ENCODE measurements at places on chromosomes 5 and 9. TPM values are rescaled to one million over a fixed set of nuclear protein-coding genes. Genes with fewer than 3 reads are reported as not detected.

DNA sequence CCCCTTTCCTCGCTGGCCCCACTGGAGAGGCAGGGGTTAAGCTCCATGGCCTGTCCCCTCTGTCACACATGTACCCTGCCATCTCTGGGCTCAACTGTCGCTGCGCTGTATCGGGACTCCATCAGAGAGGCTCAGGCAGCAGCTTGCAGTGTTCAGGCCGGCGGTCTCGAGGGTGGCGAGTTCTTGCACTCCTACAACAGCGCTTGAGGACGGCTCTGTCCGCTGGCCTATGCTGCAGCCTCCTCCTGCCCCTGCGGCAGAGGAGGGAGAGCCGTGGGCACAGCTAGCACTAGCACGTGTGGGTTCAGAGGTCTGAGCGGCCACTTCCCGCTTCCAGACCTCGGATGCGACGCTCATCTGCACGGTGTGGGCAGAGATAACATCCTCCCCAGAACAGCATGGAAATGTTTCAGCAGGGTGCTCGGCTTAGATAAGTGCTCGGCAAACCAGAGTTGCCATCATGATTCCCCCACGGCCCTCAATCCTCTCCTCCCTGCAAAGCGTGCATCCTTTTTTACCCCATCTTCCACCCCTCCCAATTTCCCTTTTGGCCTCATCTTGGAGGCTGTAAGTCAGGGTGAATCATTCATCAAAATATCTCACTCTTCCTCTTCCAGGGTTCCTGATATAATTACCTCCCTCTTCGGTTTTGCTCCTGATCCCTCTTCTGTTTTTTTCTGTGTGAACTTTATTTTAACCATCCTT, 41.9 kb upstream of the FUBP3 start:
- DNase-seq, result no peak

DNA sequence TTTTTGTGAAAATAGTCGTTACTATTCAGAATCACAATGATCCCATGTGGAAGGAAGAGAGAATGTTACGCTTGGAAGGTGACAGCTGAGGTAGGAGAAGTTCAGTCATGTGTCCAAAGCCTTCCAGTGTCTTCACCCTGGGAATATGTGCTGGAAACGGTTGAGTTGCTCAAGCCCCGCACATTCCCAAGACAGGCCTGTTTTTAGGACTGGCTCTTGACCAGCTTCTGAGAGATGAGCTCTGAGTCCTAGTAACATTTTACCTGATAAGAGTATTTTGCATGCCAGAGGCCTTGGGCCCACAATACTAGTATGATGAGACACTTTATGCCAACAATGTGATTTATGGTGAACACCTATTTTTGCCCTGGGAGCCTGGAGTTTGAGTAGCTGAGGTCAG, 101.7 kb downstream of the LMNB1 start:
- DNase-seq, result no peak

GRCh38 chr5:54357408-54358058, 47.2 kb upstream of the ARL15 start:
- DNase-seq, result no peak

GRCh38 chr9:30197453-30197852, 2187.0 kb upstream of the ACO1 start:
- DNase-seq, result no peak

- no peak for DNase-seq
Measured at GRCh38 chr5:175092691-175093090, 351.3 kb downstream of the DRD1 start.

The SLC46A2 gene
- total RNA-seq, result not detected

The ORM2 gene
- not detected for total RNA-seq

GRCh38 chr9:125089331-125089730, 54.0 kb downstream of the SCAI start:
- DNase-seq, result no peak

GRCh38 chr5:160926428-160926827, 74.4 kb upstream of the ATP10B start:
- DNase-seq, result no peak

DNA sequence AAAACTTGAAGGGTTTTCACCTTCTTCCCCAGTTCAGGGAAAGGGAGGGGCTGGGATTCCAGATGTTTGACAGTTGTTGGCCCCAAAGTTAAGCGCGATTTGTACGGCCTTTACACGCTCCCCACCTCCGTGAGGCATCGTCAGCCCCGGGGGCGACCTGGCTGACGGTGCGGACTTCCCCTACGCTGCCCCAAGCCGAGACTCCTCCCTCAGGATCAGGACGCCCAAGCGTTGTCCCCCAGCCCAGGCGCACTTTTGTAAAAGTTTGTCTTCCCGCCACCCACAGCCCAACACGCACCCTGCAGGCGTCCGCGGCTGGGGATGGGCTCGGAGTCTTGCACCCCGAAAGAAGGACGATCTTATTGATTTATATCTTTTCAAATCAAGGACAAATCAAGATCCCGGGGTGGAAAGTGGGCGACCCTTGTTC, 713 bp downstream of the MOB3B start:
- peak; percentile 63 for DNase-seq

DNA sequence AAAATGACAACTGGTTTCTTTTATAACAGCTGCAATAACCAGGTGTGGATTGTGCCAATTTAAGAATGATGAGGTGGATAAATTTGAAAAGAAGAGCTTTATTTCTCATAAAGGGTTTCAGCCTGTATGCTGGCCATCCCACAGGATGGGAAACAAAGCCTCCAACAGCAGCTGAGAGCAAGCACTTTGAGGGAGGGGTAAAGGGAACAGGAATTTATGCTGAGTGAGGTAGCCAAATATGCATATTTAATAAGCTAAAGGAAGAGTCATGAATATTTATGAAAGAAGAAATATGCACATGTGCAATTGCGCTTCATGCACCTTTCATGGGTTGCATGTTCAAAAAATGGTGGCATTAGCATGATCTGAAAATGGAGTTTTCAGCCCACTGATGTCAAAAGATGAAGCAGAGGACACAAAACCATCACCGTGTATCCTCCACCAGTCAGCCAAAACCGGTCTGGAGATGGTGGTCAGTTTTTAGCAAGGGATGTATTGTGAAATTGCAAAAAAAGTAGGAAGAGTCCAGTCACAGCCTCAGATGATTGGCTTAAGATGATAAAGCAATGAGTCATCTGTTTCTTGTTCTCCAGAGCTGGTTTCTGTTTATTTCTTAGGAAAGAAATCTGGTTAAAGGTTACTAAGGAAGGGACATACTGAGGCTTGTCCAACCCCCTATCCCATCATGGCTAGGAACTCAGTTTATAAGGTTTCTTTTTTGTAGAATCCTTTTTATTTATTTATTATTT, 47.9 kb downstream of the DEPDC1B start:
- no peak for DNase-seq

The PDGFRB gene
- total RNA-seq, result 41.5 TPM

Measured in activated naive CD8-positive, alpha-beta T cell treated with anti-CD3 and anti-CD28 coated beads, Interleukin-2, amount 10 ng/mL, durations not matched to agents 7 days and 5 days (primary cell).